ENCODE measurements at places on chromosomes 6 and 20.

DNA sequence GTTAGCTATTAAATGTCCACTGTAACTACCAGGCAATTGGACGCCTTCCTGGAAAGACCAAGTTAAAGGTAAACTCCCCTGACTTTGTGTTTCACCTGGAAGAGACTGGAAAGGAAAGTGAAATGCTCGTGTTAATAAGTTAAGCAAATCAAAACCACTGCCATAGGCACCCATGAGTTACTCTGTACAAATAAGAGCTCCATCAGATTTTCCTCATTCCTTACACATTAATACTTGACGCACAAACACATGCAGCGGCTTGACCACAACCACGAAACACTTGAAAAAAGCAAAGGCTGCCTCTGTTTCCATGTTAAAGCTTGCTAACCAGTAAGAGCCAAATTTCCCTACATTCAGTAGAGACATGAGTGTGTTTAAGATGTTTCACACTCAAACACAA, 19.8 kb downstream of the GCM1 start:
- DNase-seq = no peak

DNA sequence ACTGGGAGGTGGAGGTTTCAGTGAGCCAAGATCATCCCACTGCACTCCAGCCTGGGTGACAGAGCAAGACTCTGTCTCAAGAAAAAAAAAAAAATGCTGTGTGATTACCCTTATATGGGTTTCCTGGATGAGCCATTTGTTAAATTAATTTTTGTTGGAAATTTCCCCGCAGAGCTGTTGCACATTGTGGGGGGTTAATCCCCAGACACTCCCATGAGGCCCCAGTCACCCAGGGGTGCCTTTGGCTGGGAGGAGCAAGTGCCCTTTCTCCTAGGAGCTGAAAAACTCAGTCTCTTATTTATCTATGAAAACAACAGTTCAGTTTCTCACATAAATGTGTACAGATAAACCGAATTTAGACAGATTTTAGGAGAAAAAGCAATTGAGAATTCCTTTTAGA, 4.7 kb upstream of the DEFB132 start:
- DNase-seq = no peak

GRCh38 chr6:168485818-168486217, 44.8 kb downstream of the SMOC2 start:
- DNase-seq = no peak

DNA sequence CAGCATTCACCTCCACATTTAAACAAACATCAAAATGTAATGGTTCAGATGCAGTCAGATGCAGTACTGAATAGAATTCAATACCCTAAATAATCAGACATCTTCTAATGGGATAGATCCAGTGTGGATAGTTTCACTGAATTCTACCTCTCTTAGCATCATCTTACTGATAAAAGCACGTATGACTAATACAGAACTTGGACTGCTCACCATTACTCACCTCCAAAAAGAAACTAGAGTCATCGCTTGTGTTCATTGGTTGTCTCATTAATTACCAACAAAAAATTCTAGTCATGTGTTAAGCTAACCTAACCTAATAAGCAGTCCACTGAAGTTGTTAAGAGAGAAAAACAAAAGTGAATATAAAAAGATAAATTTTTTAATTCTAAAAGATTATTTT, 165.9 kb upstream of the IRAK1BP1 start:
- no peak for DNase-seq

DNA sequence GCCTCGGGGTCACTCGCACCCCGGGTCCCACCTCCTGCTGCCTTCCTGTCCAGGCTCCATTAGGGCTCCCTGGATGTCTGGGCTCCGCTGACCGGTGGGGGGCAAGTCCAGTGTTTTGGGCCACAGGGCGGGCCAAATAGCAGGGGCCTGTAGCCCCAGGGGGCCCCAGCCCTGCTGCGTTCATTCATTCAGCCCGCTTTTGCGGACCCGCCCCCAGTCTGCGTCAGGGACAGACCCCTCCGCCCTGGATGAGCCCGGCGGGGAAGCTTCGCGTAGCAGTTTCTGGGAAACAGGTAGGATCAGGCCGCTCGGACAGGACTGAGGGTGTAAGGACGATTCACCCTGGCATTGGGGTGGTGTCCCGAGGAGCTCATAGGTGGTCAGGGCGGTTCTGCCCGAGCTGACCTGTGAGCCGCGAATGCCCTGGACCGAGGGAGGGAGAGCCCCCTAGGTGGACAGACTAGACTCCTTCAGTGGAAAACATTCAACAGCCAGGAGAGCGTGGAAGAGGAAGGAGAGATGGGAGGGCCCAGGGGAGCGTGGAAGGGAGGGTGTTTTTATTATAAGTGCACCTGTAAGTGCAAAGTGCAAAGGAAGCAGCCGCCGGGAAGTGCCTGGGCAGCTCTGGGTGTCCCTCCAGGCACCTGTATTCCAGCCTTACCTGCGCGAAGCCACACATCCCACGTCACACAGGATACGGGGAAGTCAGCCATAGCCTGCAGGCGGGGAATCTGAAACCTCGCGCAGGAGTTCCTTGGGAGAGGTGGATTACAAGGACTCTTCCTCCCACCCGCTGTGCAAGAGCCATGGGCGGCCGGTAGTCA, 662 bp downstream of the ENTPD6 start:
- no peak for DNase-seq

DNA sequence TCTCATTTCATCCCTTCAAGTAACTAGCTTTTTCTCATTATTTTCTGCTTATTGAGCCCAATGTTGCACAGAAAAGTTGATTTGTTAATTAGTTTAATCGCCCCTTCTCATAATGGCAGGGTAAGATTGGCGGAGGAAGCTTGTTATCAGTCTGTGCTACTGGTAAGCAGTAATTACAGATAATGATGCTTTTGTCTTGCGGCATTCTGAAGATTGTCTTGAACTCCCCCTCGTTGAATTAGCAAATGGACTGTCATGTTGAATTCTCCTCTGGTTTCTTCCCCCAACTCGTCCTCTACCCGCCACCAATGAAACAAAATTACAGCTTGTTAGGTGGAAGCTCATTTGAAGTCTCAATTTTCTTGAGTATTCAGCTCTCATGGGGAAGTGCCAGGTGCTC, 39.4 kb downstream of the PRDM13 start:
- DNase-seq = no peak

DNA sequence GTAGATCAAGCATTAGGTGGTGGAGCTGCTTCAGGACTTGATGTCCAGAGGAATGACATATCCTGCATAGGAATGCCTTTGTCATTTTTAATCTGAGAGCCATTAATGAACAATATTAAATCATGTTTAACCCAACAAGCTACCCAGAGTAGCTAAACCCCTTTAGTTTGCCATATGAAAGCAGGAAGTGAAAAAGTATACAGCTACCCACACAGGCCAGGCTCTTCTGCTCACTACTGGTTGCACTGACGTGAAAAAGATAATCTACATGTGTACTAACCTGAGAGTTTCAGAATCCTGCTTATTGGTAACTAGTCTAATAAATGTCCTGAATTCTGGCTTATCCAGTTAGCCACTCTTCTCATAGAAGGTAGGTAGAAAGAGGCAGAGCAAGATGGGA, 19.9 kb downstream of the GLYATL3 start:
- no peak for DNase-seq

DNA sequence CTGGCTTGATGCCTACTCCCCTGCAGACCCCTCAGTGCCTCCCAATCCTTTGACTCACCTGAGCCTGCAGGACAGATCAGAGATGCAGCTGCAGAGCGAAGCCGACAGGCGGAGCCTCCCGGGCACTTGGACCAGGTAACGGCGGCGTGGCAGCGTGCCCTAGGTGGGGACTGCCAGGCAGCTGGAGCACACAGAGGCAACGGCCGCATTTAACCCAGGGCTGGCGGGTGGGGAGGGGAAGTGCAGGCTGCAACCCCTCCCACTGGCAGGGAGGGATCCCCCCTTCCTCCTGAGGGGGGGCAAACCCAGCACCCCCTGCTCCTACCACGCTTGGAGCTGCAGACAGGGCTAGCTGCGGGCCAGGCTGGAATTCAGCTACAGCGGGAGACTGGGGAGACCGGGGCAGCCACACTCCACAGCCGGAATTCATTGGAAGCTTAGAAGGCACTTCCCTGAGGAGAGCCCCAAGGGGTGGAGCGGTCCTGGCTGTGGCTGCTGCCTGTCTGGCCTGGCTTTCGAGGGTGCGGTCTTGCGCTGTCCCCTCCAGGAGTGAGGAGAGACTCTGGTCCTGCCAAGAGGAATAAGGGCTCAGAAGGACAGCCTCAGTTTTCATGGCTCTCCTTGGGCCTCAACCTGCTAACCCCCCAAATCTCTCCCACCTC, at the start of gene MATN4:
TSS of gene MATN4 (minus strand) at position 183 of the 662 bp plus-strand sequence. CDS start 2,717 bp downstream, outside the sequence.
- no peak for DNase-seq

All from OCI-LY7 (cell line).